CD4-positive, alpha-beta memory T cell (primary cell): ENCODE measurements at places on chromosomes 2 and 18.

DNA sequence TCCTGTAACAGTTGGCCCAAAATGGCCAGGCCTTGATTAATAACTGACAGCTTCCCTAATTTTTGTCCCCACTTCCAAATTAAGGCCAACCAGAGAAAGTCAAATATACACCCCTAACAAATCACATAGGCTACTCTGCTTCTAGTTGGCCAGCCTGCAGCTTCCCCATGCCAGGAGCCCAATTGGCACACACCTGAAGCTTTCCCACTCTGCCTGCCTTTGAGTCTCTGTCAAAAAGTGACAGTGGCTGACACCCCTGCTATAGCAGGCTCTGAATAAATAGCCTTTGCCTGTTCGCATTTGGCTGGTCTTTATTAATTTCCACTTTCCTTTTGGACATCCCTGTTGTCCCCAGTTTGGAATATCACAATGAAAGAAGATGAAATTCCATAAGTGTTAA is 256.6 kb upstream of the NCKAP5 start:
- DNase-seq: no peak

GRCh38 chr2:86500325-86501083 is 59.3 kb downstream of the KDM3A start:
- no peak for DNase-seq

DNA sequence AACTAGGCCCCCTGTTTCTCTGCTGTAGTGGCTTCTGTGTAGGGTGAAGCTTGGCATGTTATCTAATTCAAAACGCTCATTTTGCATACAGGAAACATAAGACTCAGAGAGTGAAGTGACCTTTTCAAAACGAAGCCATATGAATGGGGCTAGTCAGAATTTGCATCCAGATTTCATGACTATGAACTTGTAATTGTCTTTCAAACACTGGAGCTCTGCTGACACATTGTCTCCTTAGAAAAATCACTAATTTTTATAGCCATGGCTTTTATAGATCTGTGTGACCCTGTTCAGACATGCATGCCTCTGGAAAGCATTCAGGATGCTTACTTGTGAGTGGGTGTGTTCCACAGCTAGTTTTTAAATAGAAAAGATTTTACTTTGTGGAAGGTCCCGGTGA is 444.3 kb upstream of the GCFC2 start:
- no peak for DNase-seq

DNA sequence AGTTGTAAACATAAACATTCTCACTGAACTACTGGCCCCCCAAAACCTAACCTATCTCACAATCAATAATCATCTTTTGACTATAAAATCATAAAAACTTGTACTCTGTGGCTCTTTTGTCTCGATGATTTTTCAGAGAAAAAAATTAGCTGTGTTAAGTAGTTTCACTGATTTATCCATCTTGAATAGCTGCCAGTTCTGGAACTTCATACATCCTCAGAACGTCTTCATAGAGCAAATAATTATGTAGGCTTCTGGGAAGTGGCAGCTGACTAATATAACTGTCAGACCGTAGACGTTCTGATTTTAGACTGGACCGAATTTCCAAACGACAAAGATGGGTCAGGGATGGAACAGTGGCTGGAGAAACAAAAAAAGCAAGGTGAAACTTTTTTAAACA is 97.3 kb upstream of the CHAC2 start:
- DNase-seq: no peak

DNA sequence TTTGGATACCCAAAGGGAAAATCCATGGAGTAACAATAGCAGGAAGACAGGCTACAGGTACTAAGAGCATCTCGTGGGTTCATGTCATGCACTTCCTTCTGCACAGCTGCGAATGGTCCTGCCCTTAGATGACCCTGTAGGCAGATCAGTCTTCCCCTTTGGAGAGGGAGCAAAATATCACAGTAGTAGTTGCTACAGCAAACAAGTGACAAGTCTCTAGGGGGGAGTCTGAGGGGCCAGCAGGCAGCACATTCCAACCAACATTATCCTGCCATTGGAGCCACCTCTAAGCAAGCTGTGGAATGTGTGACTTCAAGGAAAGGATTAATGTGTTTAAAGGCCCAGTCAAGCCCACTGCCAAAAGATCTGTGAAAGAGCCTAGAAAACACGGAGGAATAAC is 273.2 kb upstream of the PARD3B start:
- DNase-seq: no peak

GRCh38 chr2:10909050-10909995 is 2.4 kb upstream of the KCNF1 start:
- DNase-seq: no peak

DNA sequence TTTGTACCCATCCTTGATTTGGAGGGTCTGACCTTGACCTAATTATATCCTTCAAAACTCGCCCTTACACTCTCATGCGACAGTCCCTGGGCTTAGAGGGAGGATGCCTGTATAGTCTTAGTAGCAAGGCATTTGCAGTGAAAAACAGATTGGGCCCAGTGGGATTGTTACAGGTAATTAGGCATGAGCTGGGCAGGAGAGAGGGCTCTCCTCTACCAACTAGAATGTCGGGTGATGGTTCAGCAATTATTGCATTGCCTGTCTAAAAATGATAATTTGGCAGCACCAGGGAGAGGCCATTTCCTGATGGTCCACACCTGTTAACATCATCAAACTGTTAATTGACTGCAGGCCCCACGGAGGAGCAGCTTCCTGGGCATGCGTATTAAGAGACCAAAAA is 32.4 kb downstream of the COMMD1 start:
- DNase-seq: no peak

- DNase-seq: no peak
These were observed 323.9 kb upstream of the ID2 start for GRCh38 chr2:8357738-8358518.

DNA sequence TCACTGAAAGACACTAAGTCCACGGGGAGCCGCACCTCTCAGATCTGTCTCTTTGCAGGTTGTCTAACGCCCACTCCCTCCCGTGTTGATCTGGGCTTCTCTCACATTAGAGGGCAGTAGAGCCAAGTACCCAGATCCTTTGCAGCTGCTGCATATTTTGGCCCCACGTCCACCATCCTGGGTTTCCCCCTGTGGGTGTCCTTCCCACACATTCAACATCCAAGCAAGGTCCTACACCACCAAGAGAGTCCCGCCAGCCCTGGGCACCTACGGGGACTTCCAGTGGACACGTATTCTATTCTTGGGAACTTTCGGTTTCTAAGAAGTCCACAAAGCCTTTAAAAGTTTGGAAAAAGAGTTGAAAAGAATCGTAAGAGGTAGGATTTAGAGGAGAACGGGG is 116.6 kb downstream of the ATL2 start:
- no peak for DNase-seq

- no peak for DNase-seq
These were observed 15.3 kb upstream of the THSD7B start for GRCh38 chr2:136750065-136750464.

GRCh38 chr2:70552501-70553333 is 909 bp downstream of the TGFA start:
- peak; percentile 2 for DNase-seq

DNA sequence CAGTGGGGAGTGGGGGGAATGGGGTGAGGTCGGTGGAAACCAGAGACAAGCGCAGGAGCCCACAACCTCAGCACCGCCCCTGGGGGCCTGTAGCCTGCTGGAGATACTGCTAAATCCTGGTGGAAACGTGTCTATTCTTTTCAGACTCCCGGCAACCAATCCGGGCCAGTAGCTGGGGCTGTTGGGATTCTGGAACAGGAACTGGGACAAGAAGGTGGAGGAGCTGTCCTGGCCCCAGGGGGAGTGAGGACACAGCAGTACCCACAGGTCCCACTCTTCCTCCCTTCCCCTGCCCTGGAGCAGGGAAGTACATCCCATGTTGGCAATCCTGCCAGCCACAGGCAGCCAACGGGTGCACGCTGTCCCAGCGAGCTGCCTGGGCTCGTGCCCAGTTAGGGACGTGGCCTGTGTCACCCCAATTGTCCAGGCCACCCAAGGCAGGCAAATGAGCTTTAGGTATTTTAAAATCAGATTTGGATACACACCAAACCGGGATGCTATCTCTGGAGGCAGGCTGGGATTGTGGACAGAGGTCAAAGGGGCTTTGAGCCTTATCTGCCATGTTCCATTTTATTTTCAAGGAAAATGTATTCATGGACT is 51.8 kb downstream of the HS1BP3 start:
- no peak for DNase-seq

DNA sequence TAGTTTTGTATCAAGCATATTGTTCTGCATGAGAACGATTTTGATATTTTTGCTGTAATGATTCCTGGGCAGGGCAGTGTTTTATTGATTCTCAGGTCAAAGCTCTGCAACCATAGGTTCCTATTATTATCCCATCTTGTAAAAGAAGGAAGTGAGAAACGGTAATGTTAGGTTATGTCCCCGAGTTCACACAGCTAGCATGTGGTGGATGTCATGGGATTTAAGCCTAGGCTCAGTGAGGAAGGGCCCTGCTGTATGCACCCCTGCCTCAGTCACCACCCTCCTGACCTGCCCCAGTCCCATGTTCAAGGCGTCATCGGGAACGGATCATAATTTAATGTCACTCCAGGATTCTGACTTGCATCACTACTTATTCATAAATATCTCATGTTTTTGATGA is 10.7 kb downstream of the ACP1 start:
- no peak for DNase-seq

- no peak for DNase-seq
These were observed 339.4 kb downstream of the GRB14 start for GRCh38 chr2:164281896-164282295.
